ENCODE measurements at places on chromosomes 12 and 14. TPM values are rescaled to one million over a fixed set of nuclear protein-coding genes. Genes with fewer than 3 reads are reported as not detected.

GRCh38 chr14:52922656-52923055, 28.2 kb downstream of the FERMT2 start:
- DNase-seq: peak; percentile 46

SERPINA6 gene
- 4.1 TPM for total RNA-seq

GRCh38 chr12:6612652-6613014, 5.5 kb upstream of the CHD4 start:
- no peak for DNase-seq

DNA sequence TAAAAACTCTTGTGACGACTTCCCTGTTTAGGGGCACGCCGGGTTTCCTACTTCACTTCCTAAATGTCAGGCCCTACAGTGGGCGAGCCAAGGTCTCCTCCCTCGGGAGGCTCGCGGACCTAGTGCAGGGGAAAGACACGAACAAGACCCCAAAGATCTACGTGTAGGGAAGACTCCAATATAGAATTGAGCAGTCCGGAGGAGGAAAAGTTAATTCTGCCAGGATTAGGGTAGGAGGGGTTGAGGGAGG, 564 bp downstream of the ATXN3 start:
- peak; percentile 47 for DNase-seq

ARHGAP9 gene
- total RNA-seq: 0.51 TPM

- DNase-seq: no peak
These were observed 71.5 kb downstream of the BRMS1L start for GRCh38 chr14:35897616-35898111.

DNA sequence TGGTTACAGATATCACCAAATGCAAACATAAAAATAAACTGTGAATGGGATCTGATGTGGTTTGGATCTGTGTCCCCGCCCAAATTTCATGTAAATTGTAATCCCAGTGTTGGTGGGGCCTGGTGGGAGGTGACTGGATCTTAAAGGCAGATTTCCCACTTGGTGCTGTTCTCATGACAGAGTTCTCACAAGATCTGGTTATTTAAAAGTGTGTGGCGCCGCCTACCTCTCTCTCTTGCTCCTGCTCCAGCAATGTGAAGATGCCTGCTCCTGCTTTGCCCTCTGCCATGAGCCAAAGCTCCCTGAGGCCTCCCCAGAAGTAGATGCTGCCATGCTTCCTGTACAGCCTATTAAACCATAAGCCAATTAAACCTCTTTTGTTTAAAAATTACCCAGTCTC, 47.8 kb downstream of the SLC25A21 start:
- DNase-seq: peak; percentile 72

DNA sequence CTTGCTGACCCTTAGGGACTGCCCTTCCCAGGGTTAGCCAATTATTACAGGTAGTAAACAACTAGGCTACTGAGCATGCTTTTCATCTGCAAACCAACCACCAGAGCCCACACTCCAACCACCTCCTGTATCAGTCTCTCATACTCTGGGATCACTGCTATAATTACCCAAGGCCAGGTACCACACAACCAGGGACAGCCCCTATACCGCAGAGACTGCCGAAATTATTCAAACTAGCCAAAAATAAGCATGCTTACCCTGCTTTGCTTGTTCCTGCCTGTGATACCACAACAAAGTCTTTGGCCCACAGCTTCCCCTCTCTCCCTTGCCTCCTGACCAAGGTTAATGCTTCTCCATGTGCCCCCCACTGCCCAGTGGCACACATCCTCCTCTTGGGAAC, 197.6 kb upstream of the SRRM4 start:
- no peak for DNase-seq

GRCh38 chr12:113253532-113254285, 32.4 kb downstream of the TPCN1 start:
- DNase-seq: no peak

TCL1B gene
- total RNA-seq: 0.42 TPM

DNA sequence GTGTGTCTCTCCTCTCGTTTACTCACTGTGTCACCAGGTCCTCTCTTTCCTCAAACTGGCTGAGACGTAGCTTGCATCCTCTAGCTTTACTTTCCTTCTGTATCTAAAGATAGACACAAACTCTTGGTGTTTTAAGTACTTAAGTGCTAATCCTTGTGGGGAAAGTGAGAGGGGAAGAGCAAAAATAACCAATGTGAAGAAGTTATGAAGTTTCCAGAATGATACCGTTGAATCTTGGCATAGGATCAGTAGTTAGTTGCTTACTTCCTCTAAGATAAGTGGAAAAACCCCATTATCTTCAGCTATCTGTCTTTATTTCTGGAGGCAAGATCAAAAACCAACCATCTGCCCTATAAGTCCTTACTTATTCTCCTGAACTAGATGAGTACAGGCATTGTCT, 10.6 kb downstream of the FAR2 start:
- no peak for DNase-seq

DNA sequence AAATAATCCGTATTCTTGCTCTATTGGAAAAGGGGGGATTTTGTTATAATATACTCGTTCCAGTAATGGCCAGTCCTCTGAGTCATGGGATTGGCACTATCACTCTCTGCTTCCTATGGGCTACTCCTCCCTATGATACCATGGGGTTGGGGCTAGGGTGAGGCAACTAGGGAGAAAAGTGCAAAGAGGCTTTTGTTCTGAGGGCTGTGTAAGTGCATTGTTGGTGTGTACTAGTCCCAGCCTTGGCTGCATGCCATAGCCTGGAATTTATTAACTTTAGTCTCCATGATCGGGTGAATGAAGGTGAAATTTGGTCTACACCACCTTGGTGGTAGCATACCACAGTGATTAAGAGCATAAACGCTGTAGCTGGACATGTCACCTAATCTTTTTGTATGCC, 247.6 kb downstream of the RPAP3 start:
- DNase-seq: no peak

MCRS1 gene
- 102 TPM for total RNA-seq

GRCh38 chr12:117334051-117334450, 27.4 kb downstream of the NOS1 start:
- no peak for DNase-seq

CISTR gene
- not detected for total RNA-seq

GRCh38 chr12:109762673-109763191, 49.1 kb downstream of the FAM222A start:
- no peak for DNase-seq

- peak; percentile 41 for DNase-seq
These were observed at the start of gene UNC79 for GRCh38 chr14:93430315-93431035. TSS of gene UNC79 (plus strand) at chr14:93430939. CDS start at chr14:93431030, 91 bp downstream.

RIPK3 gene
- total RNA-seq: not detected

- no peak for DNase-seq
These were observed 1.6 kb downstream of the SCARB1 start for GRCh38 chr12:124861898-124862676.

DNA sequence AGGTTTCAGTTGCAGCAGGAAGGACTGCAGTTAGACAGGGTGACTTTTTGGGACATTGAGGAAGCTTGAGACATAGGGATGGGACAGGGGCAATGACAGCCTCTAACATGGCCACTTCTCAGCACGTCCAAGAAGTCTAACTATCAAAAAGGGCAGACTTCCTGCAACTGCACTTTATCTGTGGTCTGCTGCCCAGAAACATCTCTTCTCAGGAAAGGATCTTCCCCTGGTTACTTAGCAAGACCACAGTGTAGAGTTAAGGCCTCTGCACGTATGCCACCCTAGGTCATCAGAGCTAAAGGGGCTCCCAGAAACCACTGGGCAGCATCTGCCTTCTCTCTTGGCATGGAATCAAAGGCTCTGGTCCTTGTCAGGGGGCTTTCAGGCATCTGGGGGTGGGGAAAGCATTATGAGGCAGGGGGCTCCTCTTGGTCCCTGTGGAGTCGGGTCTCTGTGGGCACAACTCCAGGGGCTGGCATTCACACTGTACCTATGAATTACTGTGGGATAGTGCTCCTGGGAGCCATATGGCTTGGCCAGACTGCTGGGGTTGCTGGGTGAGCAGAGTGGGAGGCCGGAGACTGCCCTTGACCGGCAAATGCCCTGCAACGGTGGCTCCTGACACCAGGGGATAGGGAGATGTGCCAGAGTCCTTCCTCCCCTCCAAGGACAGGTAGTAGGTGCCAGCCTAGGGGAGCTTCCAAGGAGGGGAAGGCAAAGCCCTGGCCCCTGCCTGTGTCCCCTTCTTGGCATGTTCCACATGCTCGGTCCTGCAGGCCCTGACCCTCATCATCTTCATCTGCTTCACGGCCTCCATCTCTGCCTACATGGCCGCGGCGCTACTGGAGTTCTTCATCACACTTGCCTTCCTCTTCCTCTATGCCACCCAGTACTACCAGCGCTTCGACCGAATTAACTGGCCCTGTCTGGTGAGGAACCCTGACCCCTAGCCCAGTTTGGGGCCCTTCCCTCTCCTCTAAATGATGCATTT, 1.0 kb downstream of the CMTM5 start:
- no peak for DNase-seq

ZCRB1 gene
- 64.9 TPM for total RNA-seq

- DNase-seq: peak; percentile 64
These were observed 27.1 kb downstream of the VRK1 start for GRCh38 chr14:96824283-96824682.

GRCh38 chr14:89371585-89372511, 45.2 kb downstream of the FOXN3 start:
- no peak for DNase-seq

GRCh38 chr14:95311752-95312151, 8.0 kb downstream of the CLMN start:
- peak; percentile 80 for DNase-seq

SMCO2 gene
- not detected for total RNA-seq

EIF5 gene
- 161 TPM for total RNA-seq

FAM222A gene
- 2.4 TPM for total RNA-seq

GRCh38 chr12:121295746-121296617, 527 bp downstream of the CAMKK2 start:
- DNase-seq: peak; percentile 23

GRCh38 chr12:115320451-115320850, 636.5 kb upstream of the TBX3 start:
- DNase-seq: no peak

- peak; percentile 76 for DNase-seq
These were observed 54.0 kb downstream of the CLIP1 start for GRCh38 chr12:122368361-122369073.

DNA sequence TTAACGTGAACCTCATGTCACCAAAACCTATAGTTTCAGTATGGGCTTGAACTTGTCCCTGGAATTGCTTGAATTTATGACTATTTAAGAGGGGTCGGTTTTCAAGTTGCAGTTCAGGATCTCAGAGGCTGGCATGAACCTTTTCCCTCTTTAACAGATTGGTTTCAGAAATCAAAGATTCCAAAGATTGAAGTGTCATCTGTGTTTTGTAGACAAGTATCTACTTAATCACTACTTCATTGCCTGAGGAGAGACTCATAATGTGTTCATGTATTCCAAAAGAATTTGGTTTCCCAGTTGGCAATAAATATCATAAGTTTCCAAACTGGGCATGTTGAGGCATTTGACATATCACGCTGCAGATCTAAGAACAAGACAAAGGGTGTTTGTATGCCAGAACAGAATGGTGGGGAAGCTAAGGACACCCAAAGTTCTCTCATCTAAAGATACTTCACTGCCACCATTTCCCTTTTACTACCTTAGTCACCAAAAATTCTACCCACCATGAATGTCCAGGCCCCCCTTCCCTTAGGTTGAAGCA, 199.5 kb downstream of the NUAK1 start:
- no peak for DNase-seq

GRCh38 chr12:74319886-74320285, 217.7 kb upstream of the ATXN7L3B start:
- no peak for DNase-seq

DNA sequence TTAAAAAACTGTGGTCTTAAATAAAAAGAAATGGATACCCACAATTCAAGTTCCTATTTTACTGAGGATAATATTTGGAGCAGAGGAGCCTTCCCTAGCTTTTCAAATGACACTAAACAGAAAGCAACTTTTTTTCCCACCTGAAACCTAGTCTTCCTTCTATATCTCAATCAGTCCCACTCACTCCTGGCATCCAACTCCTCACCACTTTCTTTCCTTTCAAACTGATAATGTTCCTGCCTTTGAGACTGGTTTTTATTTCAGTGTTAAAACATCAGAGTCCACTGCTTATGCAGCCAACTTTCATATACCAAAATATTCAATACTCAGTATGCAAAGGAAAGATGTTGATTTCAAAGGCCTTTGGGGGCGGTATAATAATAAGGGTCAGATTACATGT, 225.6 kb downstream of the GXYLT1 start:
- no peak for DNase-seq

GRCh38 chr12:84397846-84398245, 514.8 kb downstream of the SLC6A15 start:
- no peak for DNase-seq

- peak; percentile 65 for DNase-seq
These were observed 23.5 kb upstream of the INF2 start for GRCh38 chr14:104665657-104666522.

KERA gene
- total RNA-seq: not detected

EPYC gene
- not detected for total RNA-seq

DNA sequence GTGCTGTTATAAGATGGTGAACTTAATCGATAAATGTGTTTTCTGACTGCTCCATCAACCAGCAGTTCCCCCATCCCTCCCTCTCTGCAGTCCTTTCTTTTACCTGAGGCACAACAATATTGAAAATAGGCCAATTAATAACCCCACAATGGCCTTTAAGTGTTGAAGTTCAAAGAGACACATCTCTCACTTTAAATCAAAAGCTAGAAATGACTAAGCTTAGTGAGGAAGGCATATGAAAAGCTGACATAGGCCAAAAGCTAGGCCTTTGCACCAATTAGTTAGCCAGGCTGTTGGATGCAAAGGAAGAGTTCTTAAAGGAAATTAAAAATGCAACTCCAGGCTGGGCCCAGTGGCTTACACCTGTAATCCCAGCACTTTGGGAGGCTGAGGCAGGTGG, 43.7 kb downstream of the SAV1 start:
- no peak for DNase-seq

DNA sequence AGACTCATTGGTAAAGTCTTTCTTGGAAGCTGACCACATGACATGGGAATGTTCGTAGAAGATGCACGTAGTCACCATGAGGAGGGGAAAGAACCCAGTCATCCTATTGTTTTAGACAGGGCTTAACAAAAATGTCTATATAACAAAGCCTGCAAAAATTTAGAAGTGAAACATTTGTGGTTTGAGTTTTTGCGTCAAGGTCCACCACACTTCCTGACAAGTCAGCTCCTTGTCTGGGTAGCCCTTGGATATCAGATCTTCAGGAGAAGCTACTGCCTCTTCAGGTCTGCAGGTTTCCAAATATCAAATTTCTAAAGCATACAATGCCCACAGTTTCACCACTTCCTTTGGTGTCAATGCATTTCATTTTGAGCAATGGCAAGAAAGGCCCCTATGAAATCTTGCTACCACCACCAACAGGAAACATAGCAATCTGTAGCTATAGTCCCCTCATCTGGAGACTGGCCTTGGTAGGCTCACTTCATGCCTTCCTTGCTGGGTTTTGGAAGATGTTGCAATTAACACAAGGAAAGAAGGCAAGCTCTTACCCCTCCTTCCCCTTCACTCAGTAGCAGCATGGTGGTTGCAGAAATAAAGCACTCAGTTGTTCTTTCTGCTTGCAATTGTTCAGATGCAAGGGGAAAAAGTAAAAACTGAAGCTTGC, 235.2 kb downstream of the PCNX1 start:
- peak; percentile 67 for DNase-seq

FAM181A gene
- not detected for total RNA-seq

All from Daoy (cell line).